ENCODE measurements at places on chromosomes 6 and 20.
A peak's percentile ranks its signal among the peaks of the same experiment; 100 is the strongest.

DNA sequence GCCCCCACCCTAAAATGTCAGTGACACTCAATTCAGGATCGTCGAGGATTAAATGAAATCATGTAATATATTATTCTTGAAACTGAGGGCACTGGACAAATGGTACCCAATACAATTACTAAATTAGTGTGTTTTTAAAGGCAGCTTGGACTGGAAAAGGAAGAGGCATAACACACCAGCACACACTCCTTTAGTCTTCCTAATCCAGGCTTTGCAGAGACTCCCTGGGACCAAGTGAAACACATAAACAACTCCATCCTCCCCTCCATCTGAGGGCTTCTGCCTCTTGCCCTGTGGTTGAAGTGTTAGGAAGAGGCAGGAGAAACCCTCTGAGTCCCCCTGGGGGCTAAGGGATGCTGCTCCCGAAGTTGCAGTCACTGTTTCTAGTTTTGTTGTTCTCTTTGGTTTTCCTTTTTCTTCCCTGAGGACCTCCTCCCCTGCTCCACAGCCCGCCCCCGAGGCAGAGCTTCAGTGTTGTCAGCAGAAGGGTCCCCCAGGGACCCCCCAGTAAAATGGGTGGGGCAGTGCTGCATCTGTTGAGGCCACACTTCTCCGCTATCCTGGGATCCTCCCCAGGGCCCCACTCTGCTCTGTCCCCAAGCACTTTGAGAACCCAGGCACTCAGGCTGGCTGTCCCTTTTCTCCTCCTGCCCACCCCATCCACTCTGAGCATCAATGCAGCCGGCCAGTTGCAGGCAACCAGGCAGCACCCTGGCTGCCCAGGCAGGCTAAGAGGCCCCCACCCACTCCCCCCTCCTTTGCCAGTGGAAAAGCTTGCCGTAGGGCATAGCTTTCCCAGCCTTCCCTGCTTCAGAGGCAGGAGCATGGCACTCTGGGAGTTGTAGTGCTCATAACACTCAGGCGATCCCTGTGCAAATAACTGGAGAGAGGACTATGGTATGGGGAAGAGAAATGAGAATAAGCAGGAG, 5.9 kb downstream of the TMEM63B start:
- DNase-seq = no peak

GRCh38 chr6:33344701-33345697, 27.5 kb upstream of the ZBTB22 start:
- peak; percentile 67 for DNase-seq

- DNase-seq = no peak
These were observed 806 bp downstream of the MICAL1 start for GRCh38 chr6:109454496-109455436.

DNA sequence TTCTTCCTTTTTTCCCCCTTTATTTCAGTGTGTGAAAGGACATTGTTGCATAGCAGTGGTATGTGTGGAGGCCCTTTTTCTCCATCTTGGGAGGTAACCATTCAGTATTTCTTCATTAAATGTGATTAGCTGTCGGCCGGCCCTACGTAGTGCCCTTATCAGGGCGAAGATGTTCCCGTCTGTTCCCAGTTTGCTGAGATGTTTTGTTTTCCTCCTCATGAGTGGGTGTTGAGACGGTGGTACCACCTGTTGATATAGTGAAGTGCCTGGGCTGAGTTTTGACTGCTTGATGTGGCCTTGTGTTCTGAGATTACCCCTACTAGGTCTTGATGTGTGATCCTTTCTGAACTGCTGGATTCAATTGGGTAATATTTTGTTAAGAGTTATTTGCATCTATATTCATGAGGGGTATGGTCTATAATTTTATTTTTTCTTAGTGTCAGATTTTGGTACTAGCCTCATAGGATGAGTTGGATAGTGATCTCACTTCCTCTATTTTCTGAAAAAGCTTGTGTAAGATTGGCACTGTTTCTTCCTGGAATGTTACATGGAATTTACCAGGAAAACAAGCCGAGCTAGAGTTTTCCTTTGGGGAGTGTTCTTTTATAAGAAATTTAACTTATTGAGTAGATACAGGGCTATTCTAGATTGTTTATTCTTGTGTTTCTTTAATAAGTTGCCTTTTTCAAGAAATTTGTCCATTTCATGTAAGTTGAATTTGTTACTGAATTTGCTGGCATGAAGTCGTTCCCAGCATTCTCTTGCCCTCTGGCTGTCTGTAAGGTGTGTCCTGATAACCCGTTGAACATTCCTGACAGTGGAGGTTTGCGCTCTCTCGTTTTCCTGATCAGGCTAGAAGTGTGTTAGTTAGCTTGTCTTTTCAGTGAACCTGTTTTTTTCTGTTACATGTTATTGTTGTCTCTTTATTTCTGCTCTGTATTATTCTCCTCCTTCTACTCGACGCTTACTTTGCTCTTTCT, 4.3 kb downstream of the MTG2 start:
- DNase-seq = no peak

GRCh38 chr6:110188791-110189190, 8.6 kb downstream of the CDC40 start:
- DNase-seq = no peak

DNA sequence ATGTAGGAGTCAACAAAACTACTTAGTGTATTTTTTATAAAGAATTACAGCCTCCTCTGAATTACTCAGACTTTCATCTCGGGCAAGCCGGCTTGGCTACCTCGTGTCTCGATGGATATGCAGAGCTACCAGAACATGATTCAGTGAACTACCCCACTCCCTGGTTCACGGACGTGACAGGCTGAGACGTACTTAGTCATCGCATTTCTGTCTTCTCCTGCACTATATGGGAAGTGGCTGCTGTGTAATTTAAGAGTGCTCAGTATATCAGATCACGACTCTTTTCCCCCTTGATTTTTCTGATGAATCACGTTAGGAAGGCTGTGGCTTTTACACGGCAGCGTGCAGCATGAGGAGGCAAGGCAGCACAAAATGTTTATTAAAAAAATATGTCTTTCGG, 302.7 kb upstream of the ZFP64 start:
- DNase-seq = peak; percentile 83

DNA sequence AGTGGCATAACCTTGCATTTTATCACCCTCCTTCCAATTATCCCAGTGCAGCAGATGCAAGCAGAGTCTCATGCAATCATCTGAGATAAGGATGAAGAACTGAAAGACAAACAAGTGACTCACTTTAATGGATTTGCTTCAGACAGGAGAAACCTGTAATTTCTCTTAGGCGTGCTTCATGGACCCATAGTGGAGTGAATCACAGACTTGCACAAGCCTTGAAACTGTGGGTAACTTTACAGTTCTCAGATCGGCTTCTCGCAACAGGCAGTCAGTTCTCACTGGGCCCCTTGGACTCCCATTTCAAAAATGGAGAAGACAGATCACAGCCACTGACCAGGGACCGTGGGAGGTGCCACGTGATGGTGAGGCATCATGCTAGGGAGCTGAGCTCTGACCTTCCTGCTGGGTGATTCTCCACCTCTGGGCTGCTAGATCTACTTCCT, at the start of gene ADGRF4:
TSS of gene ADGRF4 (plus strand) at position 239 of the 446 bp plus-strand sequence. CDS start 8,666 bp downstream, outside the sequence.
- DNase-seq = no peak

GRCh38 chr6:498795-499231, 107.3 kb downstream of the IRF4 start:
- no peak for DNase-seq

- DNase-seq = no peak
These were observed 14.0 kb downstream of the FOXC1 start for GRCh38 chr6:1623769-1624057.

Measured in HFF-Myc (cell line).